ENCODE measurements at places on chromosomes 2 and 18.

DNA sequence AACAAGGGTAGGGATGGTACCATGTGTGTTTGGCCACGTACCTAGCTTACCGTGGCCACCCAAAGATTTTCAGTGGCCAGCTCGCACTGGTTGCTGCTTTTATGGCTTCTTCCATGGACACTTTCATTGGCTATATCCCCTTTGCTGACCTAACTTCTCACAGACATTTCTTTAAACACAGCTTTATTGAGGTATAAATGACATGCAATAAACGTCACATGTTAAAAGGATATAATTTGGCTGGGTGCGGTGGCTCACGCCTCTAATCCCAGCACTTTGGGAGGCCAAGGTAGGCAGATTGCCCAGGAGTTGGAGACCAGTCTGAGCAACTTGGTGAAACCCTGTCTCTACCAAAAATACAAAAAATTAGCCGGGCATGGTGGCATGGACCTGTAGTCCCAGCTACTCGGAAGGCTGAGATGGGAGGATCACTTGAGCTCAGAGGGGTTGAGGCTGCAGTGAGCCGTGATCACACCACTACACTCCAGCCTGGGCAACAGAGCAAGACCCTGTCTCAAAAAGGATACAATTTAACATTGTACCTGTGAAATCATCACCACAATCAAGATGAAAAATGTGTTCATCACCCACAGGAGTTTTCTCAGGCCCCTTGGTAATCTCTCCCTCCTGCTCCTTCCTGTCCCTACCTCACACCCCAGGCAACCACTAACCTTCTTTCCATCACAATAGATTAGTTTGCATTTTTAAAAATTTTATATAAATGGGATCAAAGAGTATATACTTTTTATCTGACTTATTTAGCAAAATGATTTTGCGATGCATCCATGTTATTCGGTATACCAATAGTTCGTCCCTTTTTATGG is 127.8 kb upstream of the PPP1CB start:
- DNase-seq = no peak

DNA sequence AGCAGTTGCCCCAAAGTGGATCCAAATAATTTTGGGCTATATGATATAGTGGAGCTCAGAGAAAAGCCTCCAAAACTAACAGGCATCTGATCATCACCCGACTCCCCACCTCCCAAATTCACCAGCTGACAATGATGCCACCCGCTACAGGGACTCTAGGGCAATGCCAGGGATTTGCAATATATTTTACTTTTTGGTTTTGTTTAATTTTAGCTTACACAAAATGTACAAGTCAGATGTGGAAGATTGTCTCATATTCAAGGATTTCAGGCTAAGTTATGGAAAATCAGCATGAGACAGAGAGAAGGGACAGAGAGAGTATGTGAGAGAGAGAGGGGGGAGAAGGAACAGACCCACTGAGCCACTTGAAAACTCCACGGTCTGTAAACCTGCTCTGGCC is 187.4 kb downstream of the TMEM247 start:
- DNase-seq = no peak

DNA sequence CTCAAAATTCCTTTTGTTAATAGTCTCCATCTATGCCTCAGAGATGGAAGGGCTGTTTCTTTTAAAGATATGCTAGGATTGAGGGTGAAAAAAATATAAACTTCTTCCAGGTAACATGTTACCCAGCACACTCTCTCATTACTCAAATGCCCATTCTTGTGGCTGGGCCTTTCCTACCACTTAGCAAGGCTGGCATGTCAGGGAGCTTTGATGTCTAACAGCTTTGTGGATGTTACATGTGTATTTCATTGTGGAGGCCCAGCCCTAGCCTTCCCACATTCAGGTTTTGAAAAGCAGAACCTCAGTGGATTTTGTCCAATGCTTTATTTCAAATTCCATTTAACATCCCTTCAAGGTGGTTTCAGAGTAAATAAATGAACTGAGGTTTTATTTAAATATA is 191.4 kb downstream of the EPHA4 start:
- no peak for DNase-seq

- no peak for DNase-seq
Measured at GRCh38 chr2:202178346-202178958, 59.9 kb downstream of the SUMO1 start.

DNA sequence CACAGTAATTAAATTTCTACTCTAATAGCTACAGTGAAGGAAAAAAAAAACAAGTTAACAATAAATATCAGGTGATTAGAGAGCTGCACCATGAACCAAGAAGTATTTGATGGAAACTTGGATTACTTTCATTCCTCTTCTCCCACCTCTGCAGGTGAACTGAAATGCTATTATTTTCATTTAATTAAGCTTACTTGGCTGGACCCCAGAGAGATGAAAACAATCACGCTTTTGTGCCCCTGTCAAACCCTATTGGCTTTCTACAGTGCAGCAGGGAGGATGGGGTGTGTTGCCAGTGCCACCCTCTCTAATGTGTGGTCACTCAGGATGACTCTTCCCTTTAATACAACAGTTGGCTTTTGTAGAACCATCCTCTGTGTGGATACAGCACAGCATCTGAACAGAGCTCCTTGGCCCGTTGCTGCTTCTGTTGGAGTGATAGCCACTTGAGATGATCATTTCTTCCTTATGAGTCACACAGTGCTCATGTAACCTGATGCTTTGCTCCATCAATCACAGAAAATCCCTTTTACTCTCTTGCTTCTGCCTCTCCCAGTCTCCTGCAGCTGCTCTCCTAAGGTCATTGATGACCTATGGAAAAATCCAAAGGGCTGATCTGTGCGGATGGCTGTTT is 5.5 kb upstream of the ARL4C start:
- no peak for DNase-seq

DNA sequence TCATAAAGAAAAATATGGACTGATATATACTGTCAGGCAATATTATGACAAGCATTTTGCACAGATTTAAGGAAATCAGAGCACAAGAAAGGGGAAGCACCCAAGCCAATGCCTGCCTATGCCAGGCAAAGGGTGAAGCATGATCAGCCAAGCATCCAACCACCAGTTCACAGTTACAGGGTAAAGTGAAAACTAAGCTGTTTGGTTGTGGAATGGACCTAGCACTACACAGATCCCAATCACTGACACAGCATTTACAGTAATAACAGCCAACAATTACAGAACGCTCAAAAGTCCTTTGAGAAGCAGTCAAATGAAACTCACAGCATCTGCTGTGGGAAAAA is 90.3 kb downstream of the SP3 start:
- DNase-seq = no peak

All from RWPE2 (cell line).